ENCODE measurements at places on chromosomes 4 and X.
A peak's percentile ranks its signal among the peaks of the same experiment; 100 is the strongest.

DNA sequence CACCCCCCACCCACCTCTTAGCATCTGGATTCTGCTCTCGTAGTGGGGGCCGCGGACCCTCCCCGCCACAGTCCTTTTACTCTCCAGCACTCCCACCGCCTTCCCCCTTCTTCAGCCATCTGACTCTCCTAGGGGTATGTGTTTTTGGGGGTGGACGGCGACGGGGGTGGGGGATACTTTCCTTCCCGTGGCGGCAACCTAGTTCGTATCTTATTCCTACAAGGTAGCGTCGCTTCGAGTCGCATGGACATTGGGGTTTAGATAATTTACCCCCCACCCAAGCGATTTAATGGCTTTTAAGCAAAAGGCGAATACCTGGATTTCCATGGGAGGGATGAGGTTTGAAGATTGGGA is 1.3 kb upstream of the BCORL1 start:
- DNase-seq, result no peak

- no peak for DNase-seq
These were observed 375.2 kb downstream of the MAGEE1 start for GRCh38 chrX:76802708-76803107.

GRCh38 chr4:24690436-24690835 is 104.9 kb upstream of the SOD3 start:
- no peak for DNase-seq

GRCh38 chr4:18582841-18583240 is 561.3 kb upstream of the LCORL start:
- DNase-seq, result no peak

- peak; percentile 92 for DNase-seq
These were observed 1.1 kb upstream of the CHIC2 start for GRCh38 chr4:54065282-54066087.

GRCh38 chrX:2656257-2656836 is 34.7 kb upstream of the CD99 start:
- DNase-seq, result no peak

GRCh38 chr4:140668111-140668510 is 88.1 kb downstream of the TBC1D9 start:
- no peak for DNase-seq

Measured in fibroblast of skin of back (primary cell).